Activated T-helper 9 cell treated with anti-CD3 and anti-CD28 coated beads, Interleukin-2, amount 50 U/mL, for 16 hours (primary cell): ENCODE measurements at places on chromosomes 2 and 18.

GRCh38 chr2:101354420-101355311, 32.6 kb downstream of the CREG2 start:
- no peak for DNase-seq

GRCh38 chr2:191678437-191679100, 633 bp downstream of the NABP1 start:
- DNase-seq = peak; percentile 62

GRCh38 chr2:126658905-126659561, 3.1 kb downstream of the GYPC start:
- DNase-seq = peak; percentile 33

DNA sequence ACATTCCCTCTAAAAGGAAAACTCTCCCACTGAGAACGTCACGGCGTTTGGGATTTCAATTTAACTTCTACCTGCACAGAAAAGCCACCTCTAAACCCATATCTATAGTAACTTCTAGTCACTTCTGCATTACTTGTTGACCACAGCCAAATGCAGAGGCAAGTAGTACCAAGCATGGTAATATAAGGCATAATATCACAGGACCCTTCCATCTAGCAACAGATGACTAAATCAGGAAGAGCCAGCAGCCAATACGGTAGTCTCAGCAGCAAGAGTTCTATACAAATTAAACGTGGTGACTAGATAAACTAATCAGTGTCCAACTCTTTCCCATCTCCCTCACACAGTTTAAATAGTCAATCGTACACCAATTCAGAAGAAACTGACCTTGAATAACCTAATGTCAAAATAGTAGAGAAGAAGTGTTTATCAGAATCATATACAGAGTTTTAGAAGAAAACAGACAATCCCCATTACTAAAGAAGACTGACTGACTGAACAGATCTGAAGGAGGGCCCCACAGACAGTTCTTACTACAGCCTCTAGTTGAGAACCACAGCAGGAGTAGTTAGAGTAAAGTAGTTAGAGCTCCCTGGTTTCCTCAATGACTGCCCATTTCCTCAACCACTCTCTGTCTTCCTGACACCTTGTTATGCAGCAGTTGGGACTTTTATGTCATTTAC, 30.0 kb downstream of the MEMO1 start:
- DNase-seq = no peak

GRCh38 chr2:7945026-7945425, 736.8 kb upstream of the ID2 start:
- no peak for DNase-seq

DNA sequence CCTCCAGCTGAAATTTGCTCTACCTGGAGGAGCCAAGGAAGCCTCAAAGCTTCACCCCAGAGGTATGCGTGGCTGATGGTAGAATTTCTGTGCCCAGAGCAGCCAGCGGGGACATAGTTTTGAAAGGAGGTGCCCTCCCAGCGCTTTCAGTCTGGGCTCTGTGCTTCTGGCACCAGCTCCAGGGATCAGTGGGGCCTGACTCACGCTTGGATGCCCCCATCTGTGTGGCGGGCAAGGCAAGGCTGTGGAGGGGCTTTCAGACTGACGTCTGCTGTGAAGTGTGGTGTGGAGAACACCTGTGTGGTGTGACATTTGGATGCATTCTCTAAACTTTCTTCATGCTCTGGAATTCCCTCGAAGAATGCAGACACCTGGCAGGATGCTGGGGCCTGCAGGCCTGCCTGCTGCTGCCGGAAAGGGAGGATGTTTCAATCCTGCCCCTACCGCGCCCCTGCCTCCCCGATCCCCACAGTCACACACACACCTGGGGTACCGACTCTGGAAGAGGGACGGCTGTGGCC, 84.1 kb downstream of the CTIF start:
- DNase-seq = no peak

- DNase-seq = no peak
These were observed 22.5 kb upstream of the SIGLEC15 start for GRCh38 chr18:45802814-45803492.

DNA sequence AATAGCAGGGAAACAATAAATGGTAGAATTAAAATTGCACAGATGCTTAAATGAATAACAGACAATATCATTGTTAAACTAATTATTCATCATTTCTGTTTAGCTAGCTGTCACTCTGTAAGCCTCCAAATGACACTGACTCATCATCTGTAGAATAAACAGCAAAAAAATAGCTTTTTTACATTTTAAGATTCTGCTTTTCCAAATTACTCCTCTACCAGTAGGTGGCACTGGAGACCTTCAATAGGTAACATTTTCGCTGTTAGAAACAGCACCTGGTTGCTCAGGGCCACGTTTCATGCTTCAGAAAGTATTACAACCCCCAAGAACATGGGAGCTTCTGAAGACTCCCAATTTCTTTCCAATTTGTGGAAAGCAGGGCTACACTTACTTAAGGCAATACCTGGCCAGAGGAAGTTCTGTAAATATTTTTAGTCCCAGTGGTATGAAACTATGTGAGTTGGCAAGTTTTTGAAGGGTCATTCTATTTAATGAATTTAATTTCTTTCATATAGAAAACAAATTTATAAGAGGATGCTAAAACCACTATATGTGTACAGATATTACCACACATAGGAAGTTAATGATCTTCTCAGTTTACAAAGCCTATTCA, 45.4 kb downstream of the TTN start:
- DNase-seq = no peak

- DNase-seq = no peak
These were observed 133.5 kb downstream of the TANC1 start for GRCh38 chr2:159101755-159102489.

DNA sequence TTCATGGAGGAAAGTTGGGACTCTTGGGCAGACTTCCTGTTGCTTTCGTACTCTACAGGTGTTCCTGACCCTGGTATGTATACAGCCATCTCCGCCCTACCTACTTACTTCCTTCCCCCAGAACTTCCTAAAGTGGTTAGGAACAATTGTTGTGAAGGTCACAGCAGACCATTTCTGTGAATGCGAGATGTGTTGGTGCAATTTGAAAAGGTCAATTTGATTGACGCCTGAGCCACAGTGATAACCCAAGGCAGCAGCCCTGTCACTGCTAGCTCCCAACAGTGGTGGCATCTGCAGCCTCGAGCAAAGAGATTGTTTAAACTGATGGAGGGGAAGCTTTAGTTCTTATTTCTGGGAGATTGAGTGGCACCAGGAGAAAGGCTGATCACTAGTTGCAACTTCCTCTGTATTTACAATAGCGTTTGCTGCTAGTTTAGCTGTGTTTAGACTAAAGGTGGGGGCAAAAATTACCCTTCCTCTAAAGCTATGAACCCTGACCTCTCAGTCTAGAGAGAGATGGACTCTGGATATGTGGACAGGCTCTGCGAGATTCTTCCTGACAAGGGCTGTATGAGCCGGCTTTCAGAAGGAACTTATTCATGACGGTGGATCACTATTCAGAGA, 78.3 kb upstream of the MAP4K3 start:
- no peak for DNase-seq

DNA sequence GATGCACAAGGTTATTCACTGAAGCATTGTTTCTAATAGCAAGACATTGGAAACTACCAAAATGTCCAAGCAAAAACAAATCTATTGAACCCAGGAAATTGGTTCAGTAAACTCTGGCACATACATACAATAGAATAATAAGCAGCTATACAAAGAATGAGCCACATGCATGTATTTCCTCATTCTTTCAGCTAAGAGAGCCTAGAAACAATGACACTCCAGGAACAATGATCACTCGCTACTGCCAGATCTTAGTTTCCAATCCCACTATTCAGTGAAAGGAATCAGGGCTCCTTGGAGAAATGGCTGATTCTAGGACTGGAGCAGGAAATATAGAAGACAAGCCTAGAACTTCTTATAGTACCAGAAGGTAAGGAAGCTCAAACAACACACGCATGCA, 221.9 kb upstream of the AGAP1 start:
- no peak for DNase-seq

GRCh38 chr2:71943238-71944182, 204.2 kb downstream of the CYP26B1 start:
- no peak for DNase-seq

- no peak for DNase-seq
These were observed 142.3 kb upstream of the BOD1L2 start for GRCh38 chr18:57004366-57005121.

- DNase-seq = no peak
These were observed 22.9 kb downstream of the APCDD1 start for GRCh38 chr18:10477121-10477862.
